ENCODE measurements at places on chromosomes 12 and 14.
A peak's percentile ranks its signal among the peaks of the same experiment; 100 is the strongest.

GRCh38 chr12:78759367-78759766 is 105.2 kb upstream of the SYT1 start:
- DNase-seq = no peak

DNA sequence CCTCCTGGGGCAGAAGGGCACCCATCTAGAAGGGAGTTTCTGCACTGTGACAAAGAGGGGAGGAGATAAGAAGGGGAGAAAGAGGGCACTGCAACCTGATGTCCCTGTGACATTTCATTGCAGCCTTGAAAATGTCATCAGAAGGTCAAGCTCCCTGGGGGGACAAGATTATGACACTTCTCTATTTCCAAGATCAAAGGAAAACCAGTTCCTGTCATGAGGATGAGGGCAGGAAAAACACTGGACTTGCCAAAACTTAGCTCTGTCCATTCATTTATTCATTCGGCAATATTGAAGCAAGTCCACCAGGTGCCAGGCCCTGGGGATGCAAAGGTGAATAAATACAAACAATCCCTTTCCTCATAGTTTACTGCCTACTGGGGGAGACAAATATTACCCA is 138.4 kb upstream of the CDKN3 start:
- DNase-seq = no peak

GRCh38 chr12:14540801-14541462 is 26.8 kb downstream of the PLBD1 start:
- DNase-seq = no peak

DNA sequence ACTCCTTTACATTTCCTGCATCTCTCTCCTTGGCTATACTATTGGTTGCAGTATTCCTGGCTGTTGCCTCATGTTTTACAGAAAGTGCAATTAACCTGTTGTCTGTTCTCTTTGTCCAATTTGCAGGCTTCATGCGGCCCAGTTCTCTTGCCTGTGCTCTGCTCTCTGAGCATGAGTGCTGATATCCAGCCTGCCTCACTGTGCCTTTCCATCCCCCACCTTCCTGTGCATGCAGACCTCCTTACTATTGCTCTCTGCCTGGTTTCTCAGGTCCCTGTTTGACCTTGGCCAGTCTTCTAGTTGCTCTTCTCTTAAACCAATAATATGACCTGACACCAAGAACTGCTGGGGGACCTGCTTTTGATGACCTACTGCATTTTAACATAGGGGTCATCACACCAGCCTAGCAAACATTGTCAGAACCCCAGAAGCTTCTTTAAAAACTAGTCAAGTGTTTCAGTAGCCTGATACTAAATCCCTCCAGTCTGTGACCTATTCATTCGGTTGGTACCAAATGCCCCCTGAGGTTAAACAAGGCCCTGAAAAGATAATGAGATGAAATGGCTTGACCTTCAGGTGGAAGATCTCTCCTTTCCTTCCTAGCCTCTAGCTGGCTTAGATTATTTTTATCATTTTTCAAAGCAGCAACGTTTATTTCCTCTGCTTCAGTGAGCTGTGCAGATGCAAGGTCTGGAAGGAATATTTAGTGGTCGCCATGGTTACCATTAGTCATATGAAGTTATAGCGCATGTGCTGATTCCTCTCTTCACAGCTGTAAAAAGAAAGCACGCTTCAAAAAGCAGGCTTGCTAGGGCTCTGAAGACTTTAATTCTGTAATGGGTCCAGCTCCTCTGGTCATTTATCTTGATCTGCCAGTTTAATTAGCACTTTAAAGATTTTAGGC is 216.5 kb downstream of the PHLDA1 start:
- peak; percentile 48 for DNase-seq

DNA sequence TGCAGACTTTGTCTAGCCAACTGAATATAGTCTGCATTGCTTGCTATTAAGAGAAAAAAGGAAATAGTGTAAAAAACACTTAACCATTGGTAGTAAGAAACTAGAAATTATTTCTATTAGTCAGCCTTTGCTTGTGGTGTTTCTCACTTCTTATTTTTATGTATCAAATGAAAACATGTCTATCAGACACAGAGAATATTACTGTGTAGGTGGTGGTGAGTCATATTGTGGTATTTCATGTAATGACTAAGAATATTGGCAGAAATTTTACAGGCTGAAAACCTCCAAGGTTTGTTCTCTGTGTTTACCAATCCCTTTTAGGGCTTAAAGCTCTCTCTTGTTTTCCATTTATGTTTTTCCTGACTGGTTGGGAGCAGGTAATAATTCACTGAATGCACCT is 87.2 kb downstream of the DAAM1 start:
- DNase-seq = peak; percentile 70

GRCh38 chr12:124641591-124641990 is 74.2 kb upstream of the NCOR2 start:
- DNase-seq = no peak

GRCh38 chr12:50174971-50175715 is 8.0 kb upstream of the CERS5 start:
- DNase-seq = peak; percentile 45

GRCh38 chr14:70753518-70753953 is 55.8 kb downstream of the MAP3K9 start:
- no peak for DNase-seq

- no peak for DNase-seq
These were observed 69.9 kb downstream of the PPM1H start for GRCh38 chr12:62865065-62865464.

GRCh38 chr12:91492648-91493047 is 310.0 kb upstream of the DCN start:
- no peak for DNase-seq

DNA sequence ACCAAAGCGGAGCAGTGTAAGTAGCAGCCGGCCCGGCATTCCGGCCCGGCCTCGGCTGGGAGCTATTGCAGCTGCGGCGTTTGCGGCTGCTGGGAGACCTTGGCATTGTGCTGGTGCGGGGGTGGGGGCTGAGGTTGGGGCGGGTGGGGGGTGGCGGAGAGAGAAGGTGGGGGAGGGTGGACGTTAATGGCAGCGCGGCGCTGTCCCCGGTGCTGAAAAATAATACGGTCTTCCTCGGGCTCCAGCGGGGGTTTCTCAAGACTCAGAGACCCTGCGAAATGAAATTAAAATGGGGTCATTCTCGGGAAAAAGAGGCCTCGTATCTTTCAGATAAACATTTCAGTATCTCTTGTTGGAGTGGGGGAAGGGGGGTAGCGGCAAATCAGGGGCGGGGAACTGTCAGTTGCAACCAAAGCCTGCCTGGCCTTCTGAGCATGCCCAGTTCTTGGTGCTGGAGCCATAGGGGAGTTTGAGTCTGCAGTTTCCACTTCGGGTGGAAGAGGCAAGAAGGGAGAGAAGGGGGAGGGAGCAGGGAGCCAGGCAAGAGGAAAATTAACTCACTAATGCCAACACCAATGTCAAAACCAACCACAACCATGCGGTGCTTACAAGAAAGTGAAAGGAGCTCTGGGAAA is 414 bp downstream of the UNC79 start:
- DNase-seq = no peak

GRCh38 chr12:44531320-44531971 is 344.7 kb downstream of the NELL2 start:
- no peak for DNase-seq

GRCh38 chr14:99887407-99887806 is 94.2 kb downstream of the EML1 start:
- no peak for DNase-seq

GRCh38 chr12:107152315-107152714 is 59.0 kb upstream of the CRY1 start:
- no peak for DNase-seq

DNA sequence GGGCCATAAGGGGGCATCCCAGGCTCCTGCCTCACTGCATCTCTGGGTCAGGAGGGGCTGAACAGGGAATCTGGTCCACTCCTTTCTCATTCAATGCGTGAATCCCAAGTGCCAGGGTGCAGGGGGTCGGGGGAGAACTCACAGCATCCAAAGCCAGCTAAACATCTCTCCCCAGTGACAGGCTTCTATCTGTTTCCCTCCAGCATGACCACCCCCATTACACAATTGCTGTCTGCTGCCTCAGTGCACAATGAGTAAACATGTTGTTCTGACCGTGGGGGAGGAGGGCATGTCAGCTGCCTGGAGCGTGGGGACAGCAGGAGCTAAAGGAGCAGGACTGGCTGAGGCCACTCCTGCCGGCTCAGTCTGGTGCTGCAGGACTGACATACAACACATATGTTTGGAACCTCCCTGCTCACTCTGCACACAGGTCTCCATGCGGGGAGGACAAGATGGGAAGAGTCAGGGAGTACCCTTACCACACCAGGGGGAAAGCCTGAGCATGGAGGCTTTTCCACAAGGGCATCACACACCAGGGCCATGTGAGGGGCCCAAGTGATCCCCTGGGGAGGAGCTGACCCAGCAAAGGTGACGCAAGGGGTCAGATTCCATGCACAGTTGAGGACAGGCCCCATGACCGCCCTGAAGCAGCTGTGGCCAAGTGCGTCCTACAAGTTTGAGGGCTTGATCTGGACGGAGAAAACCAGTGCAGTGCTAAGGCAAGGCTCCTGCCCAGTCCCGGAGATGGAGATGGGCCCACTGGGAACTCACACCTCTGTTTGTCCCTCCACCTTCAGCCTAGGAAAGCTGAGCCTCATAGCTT is 1.4 kb downstream of the TNS2 start:
- peak; percentile 16 for DNase-seq

GRCh38 chr14:50229681-50230080 is 1.7 kb downstream of the SOS2 start:
- DNase-seq = no peak

DNA sequence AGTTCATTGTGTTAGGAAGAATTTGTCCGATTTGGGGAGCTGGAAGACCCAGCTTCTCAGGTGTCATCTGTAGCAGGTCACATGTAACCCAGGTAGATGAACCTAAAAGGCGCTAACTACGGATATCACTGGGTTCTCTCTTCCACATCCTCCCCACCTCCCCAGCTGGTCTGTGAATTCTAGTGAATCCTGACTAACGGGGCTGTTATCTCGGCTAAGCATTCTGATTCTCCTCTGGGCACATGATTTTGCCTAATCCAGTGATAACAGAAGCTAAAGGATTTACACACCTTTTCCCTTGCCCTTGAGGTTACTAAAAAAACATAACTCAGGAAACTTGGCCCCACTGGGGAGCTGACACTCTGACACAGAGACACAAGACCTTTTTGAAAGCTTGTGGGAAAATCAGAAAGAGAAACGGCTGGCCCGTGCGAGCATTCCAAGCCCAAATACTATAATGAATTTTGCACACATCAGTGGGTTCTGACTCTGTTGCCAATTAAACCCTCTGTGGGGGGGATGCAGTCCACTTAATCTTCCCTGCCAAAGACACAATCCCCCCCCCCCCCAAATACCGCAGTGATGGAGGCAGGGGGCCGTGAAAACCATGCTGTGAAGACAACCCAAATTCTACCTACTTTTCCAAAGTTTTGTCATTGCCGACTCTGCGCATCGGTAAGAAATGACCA is 81.0 kb upstream of the FZD10 start:
- no peak for DNase-seq

DNA sequence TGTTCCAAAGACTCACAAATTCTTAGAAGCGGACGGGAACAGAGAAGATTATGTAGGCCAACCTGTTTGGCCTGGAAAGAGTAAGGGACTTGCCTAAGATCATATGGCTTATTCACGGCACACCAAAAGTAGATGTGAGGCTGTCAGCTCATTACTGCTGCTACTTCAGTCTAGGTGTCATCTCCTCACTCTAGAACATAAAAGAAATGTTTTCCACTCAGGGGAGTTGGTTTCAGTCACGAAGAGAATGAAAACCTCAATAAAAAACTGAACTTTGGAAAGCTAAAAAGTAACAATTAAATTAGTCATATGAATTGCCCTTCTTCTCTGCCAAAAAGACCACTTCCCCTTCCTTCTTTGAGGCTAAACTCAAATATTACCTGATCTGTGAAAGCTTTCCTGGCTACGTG is 658 bp upstream of the CEP128 start:
- peak; percentile 35 for DNase-seq

- peak; percentile 40 for DNase-seq
These were observed 91.2 kb upstream of the BMP4 start for GRCh38 chr14:54047645-54048308.

DNA sequence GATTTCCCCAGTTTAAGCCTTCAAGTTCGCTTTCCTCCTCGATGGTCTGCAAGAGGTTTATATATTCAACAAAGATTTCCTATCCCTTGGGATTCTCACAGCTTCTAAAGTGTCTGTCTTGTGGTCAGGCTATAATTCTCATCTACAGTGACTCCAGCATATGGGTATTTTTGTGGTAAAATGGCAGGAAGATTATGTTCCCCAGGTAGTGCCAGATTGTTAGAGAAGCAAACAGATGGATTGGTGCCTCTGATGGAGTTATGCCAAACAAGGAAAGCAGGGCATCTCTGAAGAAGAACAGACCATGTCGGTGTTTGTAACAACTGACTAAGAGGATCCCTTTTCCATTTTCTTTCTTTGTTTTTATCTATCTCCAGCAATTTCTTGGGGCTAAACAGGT is 5.5 kb upstream of the CCDC175 start:
- DNase-seq = no peak

DNA sequence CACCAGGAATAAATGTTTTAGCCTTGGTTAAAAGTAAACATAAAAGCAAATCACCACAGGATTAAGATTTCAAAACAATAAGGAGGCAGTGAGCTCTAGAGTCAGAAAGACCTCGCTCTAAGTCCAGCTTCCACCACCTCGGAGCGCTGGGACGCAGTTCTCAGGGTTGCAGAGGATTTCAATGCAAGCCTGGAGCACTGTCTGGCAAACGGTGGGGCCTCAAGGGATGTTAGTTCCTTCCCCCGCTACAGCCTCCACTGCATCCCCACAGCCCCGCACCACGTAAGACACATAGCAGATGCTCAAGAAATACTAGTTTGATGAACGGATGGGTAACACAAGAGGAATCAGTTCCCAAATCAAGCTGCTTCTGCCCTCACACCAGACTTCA is 39.3 kb upstream of the TMCC3 start:
- no peak for DNase-seq

DNA sequence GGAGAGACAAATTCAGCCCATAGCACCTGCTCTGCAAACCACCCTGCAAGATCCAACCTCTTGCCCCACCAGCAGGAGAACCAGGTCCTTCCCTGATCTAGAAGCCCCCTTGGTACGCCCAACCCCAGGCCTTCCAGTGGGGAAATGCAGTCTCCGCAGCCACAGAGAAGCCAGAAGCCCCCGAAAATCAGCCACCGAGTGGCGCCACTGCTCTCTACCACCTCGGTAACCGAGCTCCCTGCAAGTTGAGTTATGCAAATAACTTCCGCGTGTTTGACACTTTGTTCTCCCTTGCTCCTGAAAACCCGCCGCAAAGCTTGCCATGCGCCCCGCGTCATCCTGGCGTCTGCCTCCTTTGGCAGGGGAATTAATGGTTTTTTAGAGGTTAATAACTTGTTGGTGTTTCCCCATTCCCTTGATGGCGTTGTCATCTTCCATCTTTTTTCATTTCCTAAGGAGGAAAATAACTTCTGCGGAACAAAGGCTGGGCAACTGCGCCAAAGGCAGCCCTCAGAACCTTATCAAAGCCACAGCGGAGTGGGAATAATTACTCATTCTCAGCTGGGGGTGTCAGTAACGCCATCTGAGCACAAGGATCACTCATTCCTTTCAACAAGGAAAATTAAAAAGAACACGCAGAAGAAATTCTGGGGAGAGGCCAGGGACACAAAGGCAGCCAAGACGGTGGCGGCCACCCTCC is 60.4 kb downstream of the FZD10 start:
- DNase-seq = no peak

Data from MV-4-11 (cell line).